ENCODE measurements at places on chromosomes 4 and X. TPM values are rescaled to one million over a fixed set of nuclear protein-coding genes. Genes with fewer than 3 reads are reported as not detected.

SMIM10L2A gene
- total RNA-seq: 0.95 TPM

SLC9A7 gene
- total RNA-seq: 5.2 TPM

TREX2 gene
- total RNA-seq: 4.7 TPM

FAM184B gene
- not detected for total RNA-seq

FAM53A gene
- total RNA-seq: 0.65 TPM

RAI2 gene
- 2.4 TPM for total RNA-seq

LRP2BP gene
- total RNA-seq: 0.95 TPM

TRIM61 gene
- total RNA-seq: not detected

TEX13B gene
- total RNA-seq: not detected

ADGRL3 gene
- not detected for total RNA-seq

EFNB1 gene
- total RNA-seq: 7.3 TPM

TSPAN5 gene
- 141 TPM for total RNA-seq

TMEM31 gene
- total RNA-seq: 0.09 TPM

MAML3 gene
- 3.6 TPM for total RNA-seq

FAM9A gene
- total RNA-seq: not detected

UBA1 gene
- 79.4 TPM for total RNA-seq

STARD8 gene
- 54.2 TPM for total RNA-seq

PSAPL1 gene
- total RNA-seq: not detected

DNAJB14 gene
- total RNA-seq: 75.8 TPM

JAKMIP1 gene
- total RNA-seq: not detected

All from dermis lymphatic vessel endothelial cell (primary cell).